Ovary (tissue), 10 donors: ENCODE measurements at places on chromosomes 6 and 20.

GRCh38 chr6:43936476-43936875, 166.5 kb downstream of the VEGFA start:
- peak; percentile 14 for DNase-seq

- no peak for DNase-seq
Measured at GRCh38 chr6:85912582-85912981, 269.9 kb upstream of the SYNCRIP start.

- no peak for DNase-seq
Measured at GRCh38 chr20:12020846-12021245, 103.2 kb downstream of the BTBD3 start.

DNA sequence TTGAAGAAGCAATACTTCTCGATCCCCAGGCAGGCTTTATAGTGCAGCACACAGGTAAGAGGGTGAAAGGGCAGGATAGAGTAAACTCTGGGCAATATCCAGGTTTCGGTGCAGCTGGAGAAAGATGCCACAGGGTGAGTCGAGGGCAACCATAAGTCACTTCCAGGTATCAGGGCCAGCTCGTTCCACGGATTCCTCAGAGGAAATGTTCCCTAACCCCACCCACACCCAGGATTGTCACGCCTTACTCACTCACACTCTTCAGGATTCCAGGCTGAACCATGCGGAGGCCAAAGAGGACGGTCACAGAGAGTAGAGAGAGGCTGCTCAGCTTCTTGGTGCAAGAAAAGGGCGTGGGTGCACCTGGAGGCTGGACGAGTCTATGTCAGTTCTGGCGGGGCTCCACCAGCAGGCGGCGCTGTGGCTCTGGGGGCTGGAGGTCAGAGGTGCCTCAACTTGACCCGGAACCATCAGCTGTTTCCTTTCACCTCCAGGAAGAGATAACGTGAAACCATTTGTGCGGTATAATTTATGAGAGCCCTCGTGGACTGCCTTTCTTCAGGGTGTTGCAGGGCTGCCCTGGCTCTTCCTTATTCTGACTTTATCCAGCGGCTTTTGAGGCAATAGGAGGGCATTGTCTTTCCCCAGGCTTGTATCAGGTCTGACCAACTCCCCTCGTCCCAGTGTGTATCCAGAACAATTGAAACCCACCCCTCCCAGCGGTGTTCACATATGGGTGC, 14.5 kb upstream of the WFDC12 start:
- DNase-seq, result no peak

GRCh38 chr6:149410557-149410956, 10.5 kb downstream of the SUMO4 start:
- DNase-seq, result no peak

DNA sequence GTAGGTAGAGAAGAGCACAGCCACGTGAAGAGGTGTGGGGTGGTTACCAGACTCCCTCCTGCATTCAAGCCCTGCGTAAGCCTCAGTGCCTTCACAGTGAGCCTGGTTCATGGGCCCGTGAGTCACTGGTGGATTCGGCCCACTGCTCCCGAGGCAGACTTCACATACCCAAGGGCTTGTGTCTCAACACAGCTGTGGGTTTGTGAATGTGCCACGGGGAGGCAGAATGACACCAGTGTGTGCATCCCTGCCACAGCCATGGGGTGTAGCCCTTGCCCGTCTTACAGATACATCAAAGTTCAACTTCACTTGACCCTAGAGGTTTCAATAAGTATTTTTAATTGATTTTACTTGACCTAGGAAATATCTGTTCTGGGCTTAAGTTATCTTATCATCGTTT, 108.5 kb downstream of the MAP3K4 start:
- DNase-seq, result no peak

DNA sequence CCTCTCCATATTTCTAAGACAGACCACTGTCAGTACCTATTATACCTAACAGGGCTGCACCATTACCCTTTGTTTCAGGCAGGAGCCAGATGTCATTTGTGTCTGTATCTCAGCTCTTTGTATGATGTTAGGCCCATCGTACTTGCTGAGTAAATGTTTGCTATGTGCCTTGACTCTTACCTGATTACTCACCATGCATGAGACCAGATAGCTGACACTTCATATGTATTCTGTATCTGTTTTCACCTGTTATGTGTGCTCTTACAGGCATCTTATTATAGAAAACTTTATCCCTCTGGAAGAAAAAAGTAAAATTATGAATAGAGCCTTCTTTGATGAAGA, 31.7 kb upstream of the ASXL1 start:
- DNase-seq, result no peak

DNA sequence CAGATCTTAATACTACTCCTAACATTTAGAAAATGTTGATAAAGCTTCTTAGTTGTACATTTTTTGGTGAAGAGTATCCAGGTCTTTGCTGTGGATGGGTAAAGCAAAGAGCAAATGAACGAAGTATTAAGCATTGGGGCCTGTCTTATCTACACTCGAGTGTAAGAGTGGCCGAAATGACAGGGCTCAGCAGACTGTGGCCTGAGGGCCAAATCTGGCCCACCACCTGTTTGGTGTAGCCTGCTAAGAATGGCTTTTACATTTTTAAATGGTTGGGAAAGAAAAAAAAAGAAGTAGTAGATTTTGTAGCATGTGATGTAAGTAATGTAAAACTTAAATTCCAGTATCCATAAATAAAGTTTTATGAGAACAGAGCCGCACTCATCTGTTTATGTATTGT, 19.4 kb upstream of the MAPK13 start:
- no peak for DNase-seq

GRCh38 chr6:114941078-114941477, 598.3 kb upstream of the HS3ST5 start:
- no peak for DNase-seq

DNA sequence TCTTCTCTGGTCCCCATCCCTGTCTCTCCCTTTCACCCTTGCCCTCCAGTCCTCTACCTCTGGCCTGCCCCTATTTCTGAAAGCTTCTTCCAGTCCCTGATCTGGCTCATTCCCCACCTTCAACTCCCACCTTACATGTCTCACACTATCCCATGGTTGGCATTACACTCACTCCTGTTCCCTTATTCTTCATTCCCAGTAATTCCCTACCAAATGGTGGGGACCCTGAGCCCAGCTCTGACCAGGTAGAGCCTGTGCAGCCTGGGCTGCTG, 6.4 kb downstream of the TP53INP2 start:
- DNase-seq, result no peak

DNA sequence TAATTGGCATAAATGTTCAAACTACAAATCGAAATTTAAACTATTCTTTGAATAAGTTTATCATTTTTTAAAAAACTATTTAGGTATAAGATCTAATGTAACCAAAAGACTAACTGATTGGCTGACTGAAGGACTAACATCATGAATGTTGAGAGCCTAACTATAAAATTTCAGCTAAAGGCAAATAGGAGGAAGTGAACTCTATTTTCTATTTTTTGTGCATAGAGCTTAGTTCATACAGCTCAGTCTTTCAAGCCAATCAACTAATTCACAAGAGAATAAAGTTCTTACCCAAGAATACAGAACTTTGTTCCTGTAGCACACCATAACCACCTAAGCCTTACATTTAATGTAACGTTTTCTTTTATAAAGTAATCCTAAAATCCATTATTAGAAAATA, 46.3 kb upstream of the STXBP5 start:
- DNase-seq, result no peak

GRCh38 chr6:35049156-35049735, 91.9 kb downstream of the TCP11 start:
- DNase-seq, result no peak

- DNase-seq, result no peak
Measured at GRCh38 chr6:56148488-56149186, 98.7 kb downstream of the COL21A1 start.

DNA sequence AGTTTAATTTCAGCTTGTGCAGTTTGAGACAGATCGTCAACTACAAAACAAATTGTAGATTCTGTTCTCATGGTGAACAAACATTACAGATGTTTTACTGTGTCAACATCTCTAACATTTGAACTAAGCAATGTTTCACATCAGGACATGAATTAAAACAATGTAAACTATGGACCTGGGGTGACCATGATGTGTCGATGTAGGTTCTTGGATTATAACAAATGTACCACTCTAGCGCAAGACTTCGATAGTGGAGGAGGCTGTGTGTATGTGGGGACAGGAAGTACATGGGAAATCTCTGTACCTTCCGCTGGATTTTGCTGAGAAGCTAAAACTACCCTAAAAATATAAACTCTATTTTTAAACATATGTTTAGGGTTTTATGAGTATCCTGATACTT, 17.1 kb downstream of the HIVEP2 start:
- no peak for DNase-seq

- no peak for DNase-seq
Measured at GRCh38 chr6:136249336-136249735, 775 bp downstream of the MTFR2 start.

- no peak for DNase-seq
Measured at GRCh38 chr20:59411170-59411569, 110.8 kb downstream of the EDN3 start.

- DNase-seq, result no peak
Measured at GRCh38 chr6:95593025-95593424, 15.7 kb downstream of the MANEA start.

- DNase-seq, result no peak
Measured at GRCh38 chr20:41242807-41243206, 74.7 kb downstream of the ZHX3 start.

DNA sequence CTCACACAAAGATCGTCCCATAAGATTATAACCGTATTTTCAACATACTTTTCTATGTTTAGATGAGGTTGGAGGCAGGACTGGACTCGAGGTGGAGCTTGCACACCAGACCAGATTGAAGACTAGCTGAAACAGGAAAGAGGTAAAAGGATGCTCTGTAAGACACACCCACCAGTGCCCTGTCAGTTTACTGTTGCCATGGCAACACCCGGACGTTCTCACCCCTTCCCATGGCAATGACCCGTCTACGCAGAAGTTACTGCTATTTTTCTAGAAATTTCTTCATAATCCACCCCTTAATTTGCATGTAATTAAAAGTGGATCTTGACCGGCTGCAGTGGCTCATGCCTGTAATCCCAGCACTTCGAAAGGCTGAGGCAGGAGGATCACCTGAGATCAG, 13.6 kb upstream of the SRSF6 start:
- no peak for DNase-seq

DNA sequence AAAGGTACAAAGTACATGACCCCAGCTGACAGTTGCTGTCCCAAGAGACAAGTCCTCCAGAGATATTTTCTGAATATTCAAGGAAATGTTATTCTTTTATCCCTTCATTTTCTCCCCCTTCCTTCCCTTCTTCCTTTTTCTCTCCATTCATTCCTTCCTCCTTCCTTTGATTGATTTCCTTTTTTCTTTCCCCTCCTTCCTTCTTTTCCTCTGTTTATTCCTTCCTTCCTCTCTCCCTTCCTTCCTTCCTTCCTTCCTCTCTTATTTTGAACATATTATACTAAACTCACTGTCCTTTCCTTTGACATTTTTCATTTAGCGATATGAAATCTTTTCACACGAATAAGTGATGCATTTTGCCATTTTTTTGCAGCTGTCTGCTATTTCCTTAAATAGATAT, 73.2 kb upstream of the HDDC2 start:
- no peak for DNase-seq

GRCh38 chr20:32970115-32970972, 33.9 kb downstream of the SUN5 start:
- DNase-seq, result no peak

DNA sequence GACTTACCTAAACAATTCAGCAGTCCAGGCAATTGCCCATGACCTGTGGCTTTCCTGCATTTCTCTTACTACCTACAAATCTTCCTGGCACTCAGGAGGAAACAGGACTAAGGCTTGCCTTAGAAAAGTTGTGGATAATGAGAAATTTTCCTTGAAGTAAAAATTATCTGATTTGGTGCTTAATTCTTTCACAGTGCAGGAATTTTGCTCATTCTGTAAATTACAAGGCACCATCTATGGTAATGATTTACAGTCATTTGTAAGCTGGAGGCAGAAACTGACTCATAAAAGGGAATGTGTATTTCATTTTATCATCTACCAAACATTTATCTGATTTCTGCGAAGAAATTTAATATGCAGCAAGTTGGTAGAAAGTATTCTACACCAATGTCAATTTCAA, 211.5 kb upstream of the FKBP1C start:
- no peak for DNase-seq

GRCh38 chr6:128067446-128068118, 166.7 kb upstream of the THEMIS start:
- no peak for DNase-seq

- DNase-seq, result no peak
Measured at GRCh38 chr6:125392682-125393081, 90.9 kb upstream of the HDDC2 start.

GRCh38 chr6:112087916-112088315, 525 bp downstream of the FAM229B start:
- DNase-seq, result no peak

DNA sequence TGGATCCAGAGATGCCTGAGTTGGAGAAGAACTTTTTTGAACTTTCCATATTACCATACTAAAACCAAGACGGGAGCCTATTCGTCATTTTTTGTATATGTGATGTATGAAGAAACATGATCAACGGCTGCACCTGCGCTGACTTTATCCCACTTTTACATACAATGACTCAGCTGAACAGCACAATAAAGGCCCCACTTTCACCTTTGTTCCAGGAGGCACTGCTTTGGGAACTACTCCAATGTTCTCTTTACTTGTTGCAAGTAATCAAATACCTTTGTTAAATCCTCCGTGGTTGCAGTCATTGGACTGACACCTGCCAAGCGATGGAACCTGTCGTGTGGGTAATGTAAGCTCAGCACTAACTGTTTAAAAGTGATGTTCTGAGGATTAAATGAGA, 17.3 kb upstream of the BTN3A2 start:
- DNase-seq, result no peak

DNA sequence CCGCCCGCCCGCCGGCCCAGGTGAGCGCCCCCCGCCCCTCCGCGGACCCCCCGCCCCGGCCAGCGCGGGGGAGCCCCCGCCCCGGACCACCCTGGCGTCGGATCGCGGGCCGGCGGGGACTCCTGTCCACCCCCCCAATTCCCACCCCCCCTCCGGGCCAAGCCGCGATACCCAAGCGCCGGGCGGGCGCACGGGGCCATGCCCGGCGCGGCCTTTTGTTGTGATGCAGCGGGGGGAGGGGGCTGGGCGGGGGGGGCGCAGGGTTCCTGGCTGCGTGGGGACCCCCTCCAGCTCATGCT, 245 bp downstream of the SRC start:
- DNase-seq, result peak; percentile 67

- DNase-seq, result no peak
Measured at GRCh38 chr20:21167261-21167660, 41.4 kb downstream of the KIZ start.

GRCh38 chr6:41272591-41273240, 13.8 kb downstream of the TREM1 start:
- DNase-seq, result no peak

GRCh38 chr20:39990692-39991091, 698.3 kb downstream of the MAFB start:
- no peak for DNase-seq

DNA sequence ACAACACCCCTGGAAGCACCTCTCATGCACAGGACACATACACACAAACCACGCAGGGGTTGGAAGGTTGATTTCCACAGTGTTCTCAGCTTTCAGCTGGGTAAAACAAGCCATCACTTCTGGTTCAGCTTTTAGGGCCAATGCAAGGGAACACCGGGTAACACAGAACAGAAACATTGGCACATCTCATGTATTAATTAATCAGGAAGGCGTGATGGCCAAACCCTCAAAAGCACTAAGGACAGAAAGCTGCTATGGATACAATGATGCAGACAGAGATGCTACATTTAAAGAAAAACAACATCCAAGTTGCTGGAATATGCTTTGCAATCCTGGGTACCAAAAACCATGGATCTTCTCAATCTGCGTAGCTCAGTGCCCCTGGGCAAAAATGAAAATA, 104.3 kb upstream of the BEND6 start:
- no peak for DNase-seq
